SK-MEL-5 (cell line): ENCODE measurements at places on chromosomes 5 and 9.
A peak's percentile ranks its signal among the peaks of the same experiment; 100 is the strongest.

- DNase-seq: peak; percentile 39
Observed at GRCh38 chr5:45694255-45694814, 1.8 kb downstream of the HCN1 start.

- DNase-seq: no peak
Observed at GRCh38 chr5:116448870-116449427, 125.7 kb downstream of the SEMA6A start.

DNA sequence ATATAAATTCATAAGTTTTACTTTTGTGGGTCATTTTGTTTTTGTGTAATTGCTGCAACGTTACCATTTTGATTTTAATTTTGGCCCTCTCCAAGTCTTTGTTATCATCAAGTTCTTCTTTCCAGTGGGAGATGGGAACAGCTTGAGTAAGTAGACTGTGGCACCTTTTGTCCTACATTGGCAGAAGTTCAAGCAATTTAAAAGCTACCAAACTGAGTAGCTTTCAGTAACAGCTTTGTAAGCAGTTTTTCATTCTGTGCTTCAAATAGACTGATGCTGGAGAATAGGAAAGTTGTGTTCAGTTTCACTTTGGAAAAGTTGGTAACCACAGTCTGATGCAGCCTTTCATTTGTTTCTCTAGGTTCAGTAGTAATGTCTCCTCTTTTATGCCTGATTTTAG, 47.8 kb upstream of the TMED7 start:
- no peak for DNase-seq

DNA sequence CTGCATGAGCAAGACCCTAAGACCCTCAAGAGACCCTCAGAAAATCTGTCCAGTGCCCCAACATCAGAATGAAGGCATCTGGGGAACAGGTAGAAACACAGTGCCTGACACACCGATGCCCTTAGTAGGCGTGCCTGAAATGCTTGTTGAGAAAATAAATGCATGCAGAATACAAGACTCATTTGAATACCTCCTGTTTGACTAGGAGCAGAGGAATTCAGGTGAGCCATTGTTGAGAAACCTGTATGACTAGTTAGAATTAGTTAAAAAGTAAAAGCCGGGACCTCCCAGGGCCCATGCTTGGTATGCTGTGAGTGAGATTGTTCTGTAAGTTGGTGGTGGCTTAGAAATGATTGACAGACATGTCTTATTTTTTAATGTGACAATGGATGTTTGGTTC, 55.0 kb downstream of the WWC1 start:
- no peak for DNase-seq

DNA sequence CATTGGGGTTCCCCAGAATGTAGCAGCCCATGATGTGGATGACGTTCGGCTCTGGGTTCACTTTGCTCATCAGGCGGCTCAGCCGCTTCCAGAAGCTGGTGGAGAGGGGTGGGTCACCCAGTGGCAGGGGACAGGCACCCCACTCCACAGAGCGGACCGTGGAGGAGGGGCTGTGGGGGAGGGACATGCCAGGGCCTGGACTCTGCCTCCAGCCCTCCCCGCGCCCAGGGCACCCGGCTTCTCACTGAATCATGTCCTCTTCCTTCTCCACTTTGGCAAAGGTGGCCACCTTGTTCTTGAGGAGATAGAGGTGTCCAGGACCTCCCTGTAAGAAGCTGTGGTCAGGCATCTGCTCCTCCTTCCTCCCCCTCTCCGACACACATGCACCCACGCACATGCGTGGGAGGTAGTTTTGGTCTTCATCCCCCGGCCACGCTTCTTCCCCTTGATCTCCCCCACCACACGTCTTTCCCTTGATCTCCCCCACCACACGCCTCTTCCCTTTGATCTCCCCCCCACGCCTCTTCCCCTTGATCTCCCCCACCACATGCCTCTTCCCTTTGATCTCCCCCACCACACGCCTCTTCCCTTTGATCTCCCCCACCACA, 8.9 kb upstream of the ENTPD8 start:
- DNase-seq: no peak

- DNase-seq: no peak
Observed at GRCh38 chr5:58740956-58741355, 158.1 kb downstream of the RAB3C start.

- DNase-seq: no peak
Observed at GRCh38 chr9:7130266-7130820, 372.6 kb downstream of the KDM4C start.

DNA sequence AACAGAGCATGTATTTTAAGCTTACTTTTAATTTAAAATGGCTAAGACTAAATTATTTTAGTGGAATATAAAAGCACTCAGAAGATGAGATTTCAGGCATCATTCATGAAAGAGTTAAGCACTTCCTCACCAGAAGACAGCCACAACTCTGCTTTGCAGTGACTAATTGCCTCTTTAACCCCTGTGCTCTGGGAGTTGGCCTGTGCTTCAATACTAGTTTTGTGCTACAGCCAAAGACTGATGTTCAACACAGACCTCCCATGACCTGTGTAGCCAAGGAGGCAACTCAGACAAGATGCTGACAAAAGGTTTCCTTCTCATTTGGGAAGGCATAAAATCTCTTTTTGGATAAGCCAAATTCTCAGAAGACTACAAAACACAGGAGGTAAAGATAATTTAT, 353.5 kb downstream of the FBXL17 start:
- no peak for DNase-seq

DNA sequence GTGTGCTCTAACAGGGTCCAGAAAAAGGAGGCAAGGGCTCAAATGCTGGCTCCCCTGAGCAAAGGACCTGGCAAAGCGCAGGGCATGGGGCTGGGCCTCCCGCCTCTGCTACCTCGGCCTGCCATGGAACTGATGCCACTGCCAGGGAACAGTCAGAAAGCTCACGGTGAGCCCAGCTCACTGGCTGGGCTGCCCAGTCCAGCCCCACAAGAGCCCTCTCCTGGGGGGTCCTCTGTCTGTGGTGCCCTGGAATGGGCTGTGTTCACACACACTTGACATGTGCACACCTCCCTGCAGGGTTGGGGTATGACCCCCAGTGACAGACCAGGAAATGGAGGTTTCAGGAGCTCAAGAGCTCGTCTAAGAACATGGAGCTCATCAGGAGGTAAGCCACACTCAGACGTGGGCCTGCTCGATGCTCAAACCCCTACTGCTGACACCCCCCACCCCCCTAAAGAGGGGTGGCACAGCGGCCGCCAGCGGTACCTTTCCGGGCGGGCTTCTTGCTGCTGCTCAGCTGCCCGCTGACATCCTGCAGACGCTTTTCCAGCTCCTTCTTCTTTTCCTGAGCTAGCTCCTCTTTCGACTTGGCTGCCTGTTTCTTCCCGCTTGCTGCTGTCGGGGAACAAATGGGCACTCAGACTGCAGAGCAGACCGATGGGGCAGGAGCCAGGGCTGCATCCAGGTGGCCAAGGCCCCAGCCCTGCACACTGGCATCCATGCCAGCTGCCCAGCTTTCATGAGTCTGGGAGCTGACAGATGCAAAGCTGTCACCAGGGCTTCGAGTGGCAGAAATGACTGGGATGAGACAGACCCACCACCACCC, 9.1 kb downstream of the BRD3OS start:
- no peak for DNase-seq

- peak; percentile 52 for DNase-seq
Observed at GRCh38 chr5:61330341-61330844, 1.7 kb upstream of the ZSWIM6 start.

- no peak for DNase-seq
Observed at GRCh38 chr5:90944116-90944515, 385.5 kb downstream of the ADGRV1 start.

DNA sequence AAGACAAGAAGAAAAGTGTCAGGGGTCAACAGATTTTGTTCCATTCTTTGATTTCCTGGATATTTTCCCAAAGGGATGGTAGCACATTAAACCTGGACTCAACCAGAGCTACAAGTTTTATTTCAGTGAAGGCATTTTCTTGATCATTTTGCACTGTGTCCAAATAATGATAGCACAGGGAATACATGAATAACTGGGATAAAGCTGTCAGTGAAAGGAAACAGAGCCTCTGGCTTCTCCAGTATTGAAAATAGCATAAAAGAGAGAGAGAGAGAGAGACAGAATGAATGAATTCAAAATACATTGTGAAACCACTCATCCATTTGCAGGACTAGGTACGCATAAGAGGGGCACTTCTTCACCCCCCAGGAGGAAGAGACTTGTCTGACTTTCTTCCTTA, 43.0 kb downstream of the SEMA5A start:
- DNase-seq: no peak

GRCh38 chr5:94992325-94992724, 292.6 kb downstream of the MCTP1 start:
- DNase-seq: no peak

GRCh38 chr9:101787891-101788290, 49.4 kb upstream of the GRIN3A start:
- DNase-seq: no peak

DNA sequence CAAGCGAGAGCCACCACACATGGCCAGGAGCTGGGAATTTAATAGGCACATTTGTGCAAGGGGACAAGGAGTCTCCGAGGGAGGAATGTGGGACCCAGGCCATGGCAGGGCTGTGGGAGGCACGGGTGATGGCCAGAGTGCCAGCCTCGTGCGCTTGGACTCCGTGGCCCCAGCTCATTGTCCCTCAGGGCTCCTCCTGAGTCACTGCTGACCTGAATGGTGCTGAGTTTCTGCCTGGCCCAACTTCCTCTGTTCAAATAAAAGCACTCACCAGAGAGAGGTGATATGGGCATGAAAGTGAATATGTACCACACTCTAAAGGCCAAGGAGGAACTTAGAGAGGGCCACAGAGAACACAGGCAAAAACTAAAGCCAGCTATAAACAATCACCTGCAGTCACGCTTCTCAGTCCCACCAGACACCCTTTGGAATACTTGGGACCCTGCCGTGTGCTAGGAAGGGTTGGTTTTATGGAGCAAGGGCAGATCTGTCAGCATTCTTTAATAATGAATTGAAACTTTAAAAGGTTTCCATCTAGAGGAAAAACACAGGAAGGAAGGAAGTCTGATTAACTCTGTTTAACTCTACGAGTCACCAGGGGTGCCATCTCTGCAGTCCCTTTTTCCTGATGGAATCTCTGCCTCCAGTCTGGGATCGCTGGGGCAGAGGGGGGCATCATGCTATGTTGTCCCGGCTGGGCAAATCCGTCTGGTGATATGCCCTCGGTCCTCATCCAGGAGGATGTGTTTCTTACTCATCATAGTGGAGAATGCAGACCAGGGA, 25.1 kb upstream of the UBE2QL1 start:
- DNase-seq: no peak
